ENCODE measurements at places on chromosomes 4 and X.

DNA sequence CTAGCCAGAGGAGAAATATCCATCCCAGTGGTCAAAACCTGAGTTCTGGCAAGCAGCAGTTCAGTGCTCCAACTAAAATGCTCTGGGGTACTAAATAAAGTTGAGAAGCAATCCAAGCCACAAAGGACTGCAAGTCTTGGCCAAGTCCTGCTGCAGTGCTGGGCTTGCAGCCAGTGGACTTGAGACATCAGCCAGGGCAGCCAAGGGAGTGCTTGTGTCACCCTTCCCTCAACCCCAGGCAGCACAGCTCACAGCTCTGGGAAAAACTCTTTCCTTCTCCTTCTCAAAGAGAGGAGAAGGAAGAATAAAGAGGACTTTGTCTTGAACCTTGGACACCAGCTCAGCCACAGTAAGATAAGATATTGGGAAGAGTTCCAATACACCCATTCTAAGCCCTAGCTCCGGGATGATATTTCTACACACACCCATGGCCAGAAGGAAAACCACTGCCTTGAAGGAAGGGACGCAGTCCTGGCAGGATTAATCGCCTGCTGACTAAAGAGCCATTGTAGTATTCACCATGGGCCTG lies 99.8 kb downstream of the PTCHD1 start:
- peak; percentile 88 for DNase-seq

DNA sequence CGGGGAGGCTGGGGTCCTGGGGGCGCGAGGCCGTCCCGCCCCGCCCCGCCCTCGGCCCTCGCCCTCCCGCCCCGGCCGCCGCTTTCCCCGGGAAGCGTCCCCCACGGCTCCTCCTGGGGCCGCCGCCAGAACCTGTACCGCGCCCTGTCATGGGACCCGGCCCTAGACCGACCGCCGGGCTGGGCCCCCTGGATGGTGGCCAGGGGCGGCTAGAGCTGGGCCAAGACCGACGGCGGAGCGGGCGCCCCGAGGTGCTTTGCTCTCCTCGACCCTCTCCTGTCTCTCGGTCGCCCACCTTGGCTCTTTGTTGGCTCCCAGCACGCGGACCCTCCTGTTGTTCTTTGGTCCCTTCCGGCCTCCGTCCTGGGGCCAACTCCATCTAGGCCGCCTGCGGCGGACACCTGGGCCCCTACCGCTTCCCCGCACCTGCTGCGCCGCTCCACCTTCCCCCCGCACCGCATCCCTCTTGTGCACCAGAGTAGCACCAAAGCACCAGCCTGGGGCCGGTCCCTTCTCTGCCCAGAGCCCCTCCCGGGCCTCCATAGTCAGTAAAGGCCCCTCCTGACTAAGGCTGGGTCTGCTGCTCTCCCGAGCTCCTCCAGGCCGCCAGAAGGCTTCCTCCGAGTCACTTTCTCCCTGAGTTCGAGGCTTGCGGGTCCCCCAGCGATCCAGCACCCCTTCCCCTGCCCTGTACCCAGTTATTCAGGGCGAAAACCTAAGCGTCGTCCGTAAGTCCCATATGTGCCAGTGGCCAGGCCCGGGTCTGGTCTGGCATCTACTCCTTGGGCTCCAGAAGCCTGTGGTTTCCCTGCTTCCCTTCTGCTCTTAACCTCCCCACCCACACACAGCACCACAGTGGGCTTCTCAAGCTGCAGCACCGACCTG lies 587 bp downstream of the TACC3 start:
- no peak for DNase-seq

- DNase-seq: peak; percentile 28
Measured at GRCh38 chr4:108851366-108851765, 88.5 kb upstream of the ETNPPL start.

GRCh38 chrX:46582325-46582724 lies 8.8 kb downstream of the CHST7 start:
- no peak for DNase-seq

- no peak for DNase-seq
Measured at GRCh38 chr4:10201381-10202223, 85.0 kb upstream of the WDR1 start.

- no peak for DNase-seq
Measured at GRCh38 chr4:99507762-99508161, 3.1 kb upstream of the C4orf17 start.

- DNase-seq: peak; percentile 31
Measured at GRCh38 chr4:120718979-120719566, 203.5 kb downstream of the PRDM5 start.

DNA sequence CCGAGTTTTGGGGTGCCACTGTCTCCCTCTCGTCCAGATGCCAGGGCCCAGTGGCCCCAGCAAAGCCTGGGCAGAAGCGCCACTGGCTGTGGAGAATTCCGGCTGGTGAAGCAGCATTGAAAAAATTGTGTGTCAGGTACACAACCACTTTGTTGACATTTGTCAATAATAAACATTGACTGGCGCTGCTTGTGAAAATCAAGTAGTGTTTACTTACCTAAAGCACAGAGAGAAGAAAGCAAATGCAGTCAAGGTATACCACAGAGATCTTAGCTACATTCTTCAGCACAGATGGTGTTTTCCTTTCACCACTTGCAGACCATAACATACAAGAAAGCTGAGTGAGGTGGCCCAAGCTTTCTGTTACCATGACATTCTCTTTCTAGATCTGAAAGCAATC lies 14.5 kb upstream of the SLC7A11 start:
- no peak for DNase-seq

GRCh38 chr4:124686279-124686678 lies 26.3 kb downstream of the ANKRD50 start:
- no peak for DNase-seq

DNA sequence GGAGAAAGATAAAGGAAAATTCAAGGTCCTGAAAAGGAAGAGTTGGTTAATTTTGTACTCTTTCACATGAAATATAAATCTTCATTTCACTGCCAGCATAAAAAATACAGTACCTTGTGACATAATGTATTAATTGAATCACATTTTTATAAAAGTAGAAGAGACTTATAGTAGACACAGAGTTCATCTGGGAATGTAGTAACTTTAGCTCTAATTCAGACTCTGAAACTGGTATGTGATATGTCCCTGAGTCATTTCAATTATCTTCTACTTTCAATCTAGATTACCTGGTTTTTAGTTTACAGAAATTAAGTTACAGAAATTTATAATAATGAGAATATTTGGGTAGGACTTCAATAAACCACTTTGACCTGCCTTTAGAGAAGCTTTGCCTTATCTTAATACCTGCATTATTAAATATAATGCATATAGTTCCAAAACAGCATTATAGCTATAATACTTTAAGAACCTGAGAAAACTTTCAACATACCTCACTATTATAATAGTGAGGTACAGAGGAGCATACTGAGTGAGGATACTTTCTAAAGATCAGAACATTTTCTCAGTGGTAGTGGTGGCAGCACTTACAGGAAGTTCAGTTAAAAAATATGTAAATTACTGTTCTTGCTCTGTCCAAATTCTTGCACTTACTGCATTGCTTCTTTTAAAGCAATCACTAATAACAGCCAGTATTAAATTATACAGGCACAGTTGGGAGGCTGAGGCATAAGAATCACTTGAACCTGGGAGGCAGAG lies 11.2 kb downstream of the NEK1 start:
- no peak for DNase-seq

DNA sequence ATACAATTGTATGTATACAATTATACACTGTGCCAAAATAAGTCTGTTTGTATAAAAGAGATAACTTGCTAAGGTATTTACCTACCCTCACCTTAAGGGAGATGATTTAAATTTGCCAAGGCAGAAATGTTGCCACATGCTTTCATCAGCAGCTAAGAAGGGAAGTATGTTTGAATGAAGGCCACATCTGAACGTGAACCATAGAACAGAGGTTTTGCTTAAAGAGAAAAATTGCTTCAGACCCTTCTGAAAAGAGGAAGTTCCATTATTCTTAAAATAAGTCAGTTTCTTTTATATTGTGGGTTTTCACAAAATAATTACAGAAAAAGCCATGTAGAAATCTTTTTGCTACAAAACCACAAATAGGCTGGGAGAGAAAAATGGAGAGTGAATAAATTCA lies 621.5 kb upstream of the HTR2C start:
- DNase-seq: no peak

- peak; percentile 87 for DNase-seq
Measured at GRCh38 chrX:65595460-65595876, 60.9 kb upstream of the LAS1L start.
